ENCODE measurements at places on chromosomes 4 and X.

DNA sequence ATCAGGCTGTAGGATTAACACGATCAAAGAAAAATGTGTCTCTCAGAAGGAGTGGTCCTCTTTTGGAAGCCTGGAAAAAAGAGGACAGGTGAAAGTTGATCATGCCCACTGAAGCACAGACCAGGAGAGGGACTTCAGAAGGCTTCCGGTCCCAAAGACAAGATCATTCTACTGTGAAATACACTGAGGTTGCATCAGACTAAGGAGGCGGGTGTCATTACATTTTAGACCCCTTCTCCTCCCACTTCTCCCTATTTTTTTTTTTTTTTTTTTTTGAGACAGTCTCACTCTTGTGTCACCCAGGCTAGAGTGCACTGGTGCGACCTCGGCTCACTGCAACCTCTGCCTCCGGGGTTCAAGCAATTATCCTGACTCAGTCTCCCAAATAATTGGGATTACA, 67.5 kb downstream of the RBM47 start:
- DNase-seq, result no peak

- DNase-seq, result no peak
These were observed 850.1 kb downstream of the TRIML1 start for GRCh38 chr4:188989371-188989770.

- no peak for DNase-seq
These were observed 1.4 kb upstream of the ZFX start for GRCh38 chrX:24148121-24148520.

GRCh38 chr4:186628058-186628711, 72.8 kb upstream of the MTNR1A start:
- no peak for DNase-seq

DNA sequence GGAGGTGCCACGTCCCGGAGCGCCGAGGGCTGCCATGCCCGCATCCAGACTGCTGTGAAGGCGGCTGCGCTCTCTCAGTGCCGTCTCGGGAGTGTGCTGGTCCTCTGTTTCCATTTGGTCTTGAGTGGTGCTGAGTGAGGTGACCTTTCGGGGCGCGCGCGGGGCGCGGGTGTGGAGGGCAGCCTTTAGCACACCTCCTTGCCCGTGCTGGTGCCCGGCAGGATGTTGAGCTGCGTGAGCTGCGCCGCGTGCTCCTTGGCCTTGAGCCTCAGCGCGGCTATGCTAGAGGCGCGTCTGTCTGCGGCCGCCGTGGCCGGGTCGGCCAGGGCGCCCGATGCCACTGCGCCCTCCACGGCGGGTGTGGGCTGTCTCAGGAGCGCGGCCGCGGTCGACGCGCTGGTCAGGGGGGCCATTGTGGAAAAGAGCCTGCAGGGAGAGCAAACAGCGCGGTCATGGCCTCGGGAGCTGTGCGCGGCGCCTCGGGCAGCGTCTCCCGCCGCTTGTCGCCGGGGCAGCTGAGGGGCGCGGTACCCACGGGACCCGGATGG, 11.2 kb downstream of the ARX start:
- DNase-seq, result no peak

DNA sequence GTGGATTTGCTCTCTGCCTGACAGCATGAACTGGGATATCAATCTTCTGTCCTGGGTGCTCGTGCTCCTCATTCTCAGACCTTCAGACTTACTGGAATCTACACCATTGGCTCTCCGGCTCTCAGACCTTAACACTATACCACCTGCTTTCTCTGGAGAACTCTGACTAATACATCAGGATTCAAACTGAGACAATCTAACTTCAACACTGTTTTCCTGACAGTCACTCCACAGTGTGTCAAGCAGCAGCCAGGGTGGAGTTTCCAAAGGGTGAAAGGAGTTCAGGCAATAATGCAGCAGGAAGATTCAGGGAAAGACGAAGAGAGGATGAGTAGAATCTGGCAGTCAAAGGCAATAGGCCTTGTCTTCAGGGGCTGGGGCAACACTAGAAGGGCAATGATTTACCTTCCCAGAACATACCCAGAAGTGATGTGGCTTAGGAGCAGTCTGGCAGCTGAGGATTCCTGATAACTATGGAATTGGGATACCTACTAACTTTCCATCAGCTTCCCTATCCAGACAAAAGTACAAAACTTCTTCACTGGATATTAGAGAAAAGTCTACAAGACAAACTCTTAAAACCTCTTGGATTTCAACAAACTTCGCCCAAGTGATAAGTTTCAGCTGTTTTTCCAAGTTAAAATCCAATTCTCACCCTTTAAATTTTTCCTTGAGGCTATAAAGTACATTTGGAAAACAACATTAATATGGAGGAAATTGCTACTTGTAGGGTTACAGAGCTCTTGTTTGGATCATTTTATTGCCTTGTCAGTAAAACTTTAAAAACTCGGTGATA, 58.4 kb upstream of the SLIT2 start:
- DNase-seq, result no peak

DNA sequence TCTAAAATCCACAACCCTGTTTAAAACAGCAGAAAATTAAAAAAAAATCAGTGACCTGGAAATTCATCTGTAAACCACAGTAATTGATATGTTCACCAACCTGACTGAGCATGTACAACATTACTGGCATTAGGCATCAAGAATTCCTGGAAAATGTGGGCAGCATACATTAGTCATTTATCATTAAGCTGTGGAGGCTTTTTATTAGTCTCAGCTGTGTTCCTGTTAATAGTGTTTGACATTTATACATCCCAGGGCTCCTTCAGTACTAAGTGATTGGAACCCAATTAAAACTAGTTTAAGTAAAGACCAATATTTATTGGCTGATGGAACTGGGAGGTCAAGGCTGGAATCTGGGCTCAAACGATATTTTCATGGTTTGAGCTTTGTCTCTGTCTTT, 227.3 kb upstream of the GIMD1 start:
- DNase-seq, result no peak

Measured in cerebellar nuclear complex (tissue), 1 donor.